Stimulated activated CD8-positive, alpha-beta memory T cell treated with anti-CD3 and anti-CD28 coated beads, Interleukin-7, amount 100 ng/mL, for 1 hour (primary cell): ENCODE measurements at places on chromosomes 11 and 22.

DNA sequence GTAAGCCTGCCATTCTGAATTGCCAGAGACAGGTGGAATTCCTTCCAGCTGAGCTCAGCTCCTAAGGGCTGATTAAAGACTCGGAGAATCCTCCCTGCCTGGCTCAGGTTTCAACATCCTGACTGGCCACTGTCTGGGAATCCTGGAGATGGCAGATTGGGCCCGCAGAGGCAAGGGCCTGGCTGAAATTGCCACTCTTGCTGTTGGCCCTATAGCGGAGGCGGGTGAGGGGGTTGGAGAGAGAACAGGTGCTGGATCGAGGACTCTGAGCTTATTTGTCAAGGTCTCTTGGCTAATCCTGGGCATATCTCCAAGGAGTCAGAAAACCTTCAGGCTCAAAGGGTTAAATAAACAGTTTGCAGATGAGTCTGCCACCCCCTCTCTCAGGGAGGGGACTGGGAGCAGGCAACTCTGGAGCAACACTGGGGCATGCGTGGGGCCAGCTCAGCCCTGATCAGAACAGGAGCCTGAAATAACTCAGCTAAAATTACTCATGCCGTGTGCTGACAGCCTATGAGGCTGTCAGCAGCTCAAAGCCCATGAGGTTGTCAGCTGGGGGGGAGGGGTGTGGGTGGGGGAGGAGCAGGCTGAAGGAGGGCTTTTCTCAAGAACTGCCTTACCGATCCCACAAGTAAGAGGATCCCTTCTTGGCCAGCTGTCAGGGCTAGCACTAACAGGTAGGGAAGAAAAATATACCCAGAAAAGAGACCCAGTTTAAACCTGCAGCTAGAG is 14.7 kb upstream of the MFRP start:
- DNase-seq, result no peak

DNA sequence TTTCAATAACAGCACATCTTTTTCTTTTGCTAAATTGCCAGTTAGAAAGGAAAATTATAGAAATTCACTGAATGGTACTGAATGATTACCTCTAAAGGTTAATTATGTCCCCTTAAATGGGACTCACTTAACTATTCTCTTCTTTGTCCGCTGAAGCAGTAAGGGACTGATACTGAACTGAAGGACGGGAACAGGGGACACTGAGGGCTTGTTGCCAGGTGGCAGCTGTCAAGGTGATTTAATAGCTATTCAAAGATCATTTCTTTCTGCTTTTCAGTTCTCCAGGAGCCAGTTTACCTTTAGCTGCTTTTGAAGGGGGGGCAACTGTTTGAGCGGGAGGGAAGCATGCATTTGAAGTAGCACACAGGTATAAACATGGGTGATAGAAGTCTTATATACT is 325.4 kb upstream of the CCDC90B start:
- DNase-seq, result no peak

GRCh38 chr11:102473543-102473942 is 21.0 kb upstream of the TMEM123 start:
- DNase-seq, result no peak

GRCh38 chr11:60905047-60905446 is 1.3 kb downstream of the PRPF19 start:
- DNase-seq, result no peak

GRCh38 chr11:85062659-85063058 is 564.5 kb downstream of the DLG2 start:
- no peak for DNase-seq

DNA sequence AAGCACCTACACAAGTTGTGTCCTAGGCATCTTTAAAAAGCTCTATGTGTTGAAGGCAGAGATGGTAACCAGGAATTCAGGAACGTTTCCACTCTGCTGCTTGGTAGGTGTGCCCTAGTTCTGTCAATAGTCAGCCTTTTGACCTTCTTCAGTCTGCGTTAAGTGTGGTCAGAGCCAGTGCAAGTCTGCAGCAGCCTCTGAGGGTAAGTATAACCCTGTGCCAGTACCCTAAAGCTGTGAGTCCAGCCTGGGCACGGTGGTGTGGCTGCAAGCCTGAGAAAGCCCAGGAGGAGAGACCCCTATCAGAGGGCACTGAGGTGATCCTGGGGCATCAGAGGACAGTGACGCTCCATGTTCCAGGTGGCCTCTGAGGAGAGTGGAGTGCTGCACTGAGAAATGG is 76.8 kb upstream of the ADORA2A start:
- DNase-seq, result no peak
